ENCODE measurements at places on chromosomes 7 and 10.
A peak's percentile ranks its signal among the peaks of the same experiment; 100 is the strongest.

- no peak for DNase-seq
Measured at GRCh38 chr7:90723866-90724265, 127.7 kb downstream of the CDK14 start.

DNA sequence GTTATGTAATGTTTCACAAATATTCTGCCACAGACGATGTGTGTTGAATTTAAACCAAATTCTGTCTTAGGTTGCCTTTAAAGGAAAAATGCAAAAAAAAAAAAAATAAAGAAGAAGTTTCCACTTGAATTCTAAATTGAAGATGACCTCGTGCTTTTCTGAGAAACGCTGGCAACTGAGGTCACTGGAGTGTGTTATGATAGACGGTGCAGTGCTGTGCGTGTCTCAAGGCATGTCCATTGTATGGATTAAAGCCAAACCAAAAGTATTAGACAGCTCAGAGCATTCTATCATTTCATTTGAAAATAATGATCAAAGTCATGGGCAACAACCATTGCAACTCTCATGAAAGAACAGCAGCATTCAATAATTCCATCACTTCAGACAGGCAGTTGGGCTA lies 483.9 kb downstream of the GRM8 start:
- DNase-seq = no peak

DNA sequence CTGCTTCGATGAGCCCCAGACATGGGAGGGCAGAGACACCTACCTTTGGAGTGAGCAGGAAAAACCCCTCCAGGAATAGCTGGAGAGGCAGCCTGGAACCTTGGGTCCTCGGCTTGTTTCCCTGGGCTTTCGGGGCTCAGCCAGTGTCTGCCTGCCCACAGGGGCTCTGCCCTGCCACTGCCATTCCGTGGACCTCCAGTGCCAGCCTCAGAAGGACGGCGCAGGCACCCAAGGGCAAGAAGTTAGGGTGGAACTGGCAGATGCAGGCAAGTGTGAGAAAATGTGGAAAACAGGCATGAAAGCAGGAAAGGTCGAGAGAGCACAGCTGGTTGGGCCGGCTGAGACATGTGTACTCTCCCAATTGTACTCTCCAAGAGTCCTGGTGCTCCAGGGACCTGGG lies 281.5 kb downstream of the GRID1 start:
- no peak for DNase-seq

GRCh38 chr10:103139803-103140202 lies 53.3 kb downstream of the NT5C2 start:
- no peak for DNase-seq

- no peak for DNase-seq
Measured at GRCh38 chr7:31069860-31070555, 17.9 kb downstream of the ADCYAP1R1 start.

GRCh38 chr7:156496865-156497264 lies 143.7 kb upstream of the RNF32 start:
- DNase-seq = no peak

DNA sequence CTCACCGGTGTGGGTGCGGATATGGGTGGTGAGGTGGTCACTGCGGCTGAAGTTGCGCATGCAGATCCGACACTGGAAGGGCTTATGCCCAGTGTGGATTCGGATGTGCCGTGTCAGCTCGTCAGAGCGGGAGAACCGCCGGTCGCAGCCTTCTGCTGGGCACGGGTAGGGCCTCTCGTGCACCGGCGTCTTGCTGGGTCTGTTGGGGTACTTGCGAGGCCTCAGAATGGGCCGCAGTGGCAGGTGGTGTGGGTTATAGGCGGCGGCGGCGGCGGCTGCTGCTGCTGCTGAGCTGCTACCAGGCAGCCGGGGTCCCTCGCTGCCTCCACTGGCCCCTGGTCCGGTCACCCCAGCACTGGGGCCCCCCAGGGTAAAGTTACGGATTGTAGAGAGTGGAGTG lies 2.7 kb downstream of the EGR2 start:
- no peak for DNase-seq

- no peak for DNase-seq
Measured at GRCh38 chr7:77293046-77293445, 93.4 kb upstream of the FGL2 start.

DNA sequence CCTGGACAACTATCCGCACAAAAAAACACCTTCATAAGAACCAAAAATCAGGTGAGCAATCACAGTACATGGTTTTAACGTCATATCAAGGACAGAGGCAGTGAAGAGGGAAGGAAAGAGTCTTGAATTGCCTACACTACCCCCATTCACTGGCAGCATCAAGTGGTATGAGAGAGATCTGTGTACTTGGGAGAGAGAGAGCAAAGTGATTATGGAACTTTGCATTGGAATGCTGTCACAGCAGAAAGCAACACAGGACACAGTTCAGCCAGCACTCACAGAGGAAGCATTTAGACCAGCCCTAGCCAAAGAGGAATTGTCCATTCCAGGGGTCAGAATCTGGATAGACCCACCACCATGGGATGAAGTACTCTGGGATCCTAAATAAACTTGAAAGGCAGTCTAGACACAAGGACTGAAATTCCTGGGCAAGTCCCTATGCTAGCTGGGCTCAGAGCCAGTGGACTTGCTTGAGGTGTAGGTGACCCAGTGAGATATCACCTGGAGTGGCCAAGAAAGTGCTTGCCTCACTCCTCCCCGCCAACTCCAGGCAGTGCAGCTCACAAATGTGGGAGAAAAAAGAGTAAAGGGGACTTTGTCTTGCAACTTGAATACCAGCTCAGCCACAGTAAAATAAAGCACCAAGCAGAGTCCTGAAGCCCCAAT lies 30.5 kb upstream of the SFTPD start:
- DNase-seq = no peak

DNA sequence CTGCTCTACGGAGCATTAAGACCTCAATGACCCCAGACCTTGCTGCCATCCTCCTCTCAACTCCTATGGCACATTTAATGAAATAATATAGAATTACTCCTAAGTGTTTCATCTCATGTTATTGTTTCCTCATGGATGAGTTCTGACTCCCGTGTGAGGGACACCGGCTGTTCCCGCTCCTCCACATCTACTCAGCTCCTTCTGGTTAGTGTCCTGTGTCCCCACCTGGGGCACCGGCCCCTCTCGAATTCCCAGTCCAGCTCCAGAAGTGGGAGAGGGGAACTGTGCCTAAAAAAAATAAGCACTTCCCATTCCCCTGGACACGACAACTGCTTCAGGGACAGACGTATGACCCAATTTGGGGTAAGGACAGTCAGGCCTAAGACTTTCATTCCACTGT lies 58.3 kb downstream of the PIP4K2A start:
- no peak for DNase-seq

DNA sequence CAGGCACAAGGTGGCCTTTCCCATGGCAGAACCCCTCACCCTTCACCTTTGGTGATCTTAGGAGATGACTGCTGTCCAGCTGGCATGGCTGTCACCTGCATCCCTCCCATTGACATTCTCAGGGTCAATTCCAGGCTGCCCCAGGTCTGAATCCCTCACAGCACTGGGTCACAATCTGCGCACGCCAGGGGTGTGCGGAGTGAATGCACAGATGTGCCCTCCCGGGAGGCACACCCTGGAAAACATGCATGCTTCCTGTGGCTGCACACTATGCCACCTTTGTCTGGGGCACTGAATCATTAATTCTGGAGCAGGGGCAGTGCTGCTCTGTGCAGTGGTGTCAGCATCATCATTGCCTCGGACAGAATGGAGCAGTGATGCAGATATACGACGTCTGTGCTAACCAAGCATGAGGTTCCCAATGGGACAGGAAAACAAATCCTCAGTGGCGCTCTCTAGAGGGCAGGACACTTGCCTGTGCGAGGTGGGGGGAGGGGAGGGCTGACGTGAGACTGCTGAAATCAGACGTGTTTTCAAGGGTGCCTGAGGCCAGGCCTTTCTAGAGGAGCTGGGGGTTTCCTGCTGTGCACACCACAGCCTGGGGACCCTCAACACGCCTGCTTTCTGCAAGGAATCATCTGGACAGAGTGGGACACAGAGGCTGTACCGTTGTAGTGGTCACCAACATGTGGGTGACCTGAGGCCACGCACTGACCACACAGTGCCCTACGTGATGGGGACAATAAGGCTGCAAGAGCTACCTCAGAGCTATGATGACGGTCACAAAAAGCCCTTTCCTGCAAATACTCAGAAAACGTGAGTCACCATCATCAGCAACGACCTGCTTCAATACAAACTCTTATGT lies 77.9 kb downstream of the HIPK2 start:
- DNase-seq = no peak

GRCh38 chr10:48254750-48255512 lies 19.6 kb downstream of the FRMPD2 start:
- no peak for DNase-seq

DNA sequence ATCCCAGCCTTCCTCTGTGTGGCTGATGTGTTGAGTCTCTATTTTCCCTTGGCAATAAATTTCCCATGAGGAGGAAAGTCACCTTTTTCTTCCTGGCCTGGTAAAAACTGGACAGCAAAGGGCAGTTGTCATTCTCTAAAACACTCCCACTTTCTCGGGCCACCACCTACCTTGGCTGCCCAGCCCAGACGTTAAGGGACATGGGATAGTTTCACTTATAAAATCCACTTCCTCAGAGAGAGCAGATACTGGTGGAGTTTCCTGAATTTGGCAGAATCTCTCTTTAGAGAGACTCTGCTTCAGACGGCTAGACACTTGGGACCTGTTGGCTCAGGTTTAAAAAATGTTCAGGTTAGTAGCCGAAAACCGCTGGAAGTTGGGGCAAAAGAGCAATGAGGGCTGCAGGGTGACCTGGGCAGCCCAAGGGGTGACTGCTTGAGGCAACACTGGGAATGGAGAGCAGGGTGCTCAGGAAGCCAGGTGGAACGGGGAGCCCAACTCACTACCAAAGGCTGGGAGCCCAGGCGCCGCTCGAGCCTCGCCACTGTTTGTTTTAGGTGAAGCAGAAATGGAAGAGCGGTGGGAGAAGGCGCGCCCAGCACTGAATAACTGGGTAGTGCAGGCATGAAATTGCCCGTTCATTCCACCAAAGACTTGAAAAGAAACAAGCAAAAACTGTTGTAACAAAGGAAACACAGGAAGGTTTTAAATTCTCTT lies 186.1 kb downstream of the TRIL start:
- DNase-seq = no peak

DNA sequence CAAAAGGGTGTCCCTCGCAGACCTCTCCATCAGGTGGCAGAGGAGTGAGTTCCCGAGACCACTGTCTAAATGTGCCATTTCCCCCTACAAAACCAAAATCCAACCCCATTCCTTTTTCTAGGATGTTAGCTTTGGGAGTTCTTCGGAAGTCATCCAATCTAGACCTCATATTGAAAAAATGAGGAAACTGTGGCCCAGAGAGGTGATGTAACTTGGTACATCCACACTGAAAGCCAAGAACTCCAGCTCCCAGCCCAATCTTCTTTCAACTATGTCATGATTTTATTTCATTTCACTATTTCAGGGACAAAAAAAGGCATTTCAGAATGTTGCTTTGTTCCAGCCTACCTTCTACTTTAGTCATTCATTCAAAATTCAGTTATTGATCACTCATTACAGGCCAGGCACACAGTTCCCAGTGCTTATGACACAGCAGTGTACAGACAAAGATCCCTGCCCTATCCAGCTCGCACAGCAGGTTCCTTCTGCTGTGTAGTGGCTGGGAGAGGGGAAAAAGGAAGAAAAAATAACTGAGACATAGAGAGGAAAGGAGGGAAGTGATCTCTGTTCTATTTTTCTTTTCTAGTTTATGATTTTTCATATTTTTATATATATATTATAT lies 35.8 kb downstream of the SCRN1 start:
- peak; percentile 86 for DNase-seq

DNA sequence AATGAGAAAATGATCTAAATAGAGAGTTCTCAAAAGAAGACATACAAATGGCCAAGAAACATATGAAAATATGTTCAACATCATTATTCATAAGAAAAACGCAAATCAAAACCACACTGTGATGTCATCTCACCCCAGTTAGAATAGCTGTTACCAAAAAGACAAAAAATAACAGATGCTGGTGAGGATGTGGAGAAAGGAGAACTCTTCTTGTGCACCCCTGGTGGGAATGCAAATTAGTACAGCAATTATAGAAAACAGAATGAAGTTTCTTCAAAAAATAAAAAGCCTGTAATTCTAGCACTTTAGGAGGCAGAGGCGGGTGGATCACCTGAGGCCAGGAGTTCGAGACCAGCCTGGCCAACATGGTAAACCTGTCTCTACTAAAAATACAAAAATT lies 199.3 kb downstream of the PARD3 start:
- DNase-seq = no peak

DNA sequence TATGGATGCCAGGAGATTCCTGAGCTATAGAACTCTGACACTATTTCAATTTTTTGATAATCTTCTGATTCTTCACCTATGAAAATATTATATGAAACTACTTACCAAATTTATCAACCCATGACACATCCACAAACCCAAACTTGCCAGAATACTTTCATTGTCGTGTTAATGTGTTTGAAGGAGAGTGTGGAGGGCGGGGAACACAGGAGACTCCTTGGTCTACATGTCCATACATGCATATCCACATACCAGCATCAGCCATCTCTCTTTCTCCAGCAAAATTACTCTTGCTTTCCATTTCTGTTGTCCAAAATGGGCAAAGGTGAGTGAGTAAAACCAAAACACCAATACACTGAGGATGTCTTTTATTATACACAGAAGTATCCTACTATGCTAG lies 23.5 kb upstream of the BPGM start:
- no peak for DNase-seq

- no peak for DNase-seq
Measured at GRCh38 chr10:114631666-114632417, 26.2 kb downstream of the ABLIM1 start.

DNA sequence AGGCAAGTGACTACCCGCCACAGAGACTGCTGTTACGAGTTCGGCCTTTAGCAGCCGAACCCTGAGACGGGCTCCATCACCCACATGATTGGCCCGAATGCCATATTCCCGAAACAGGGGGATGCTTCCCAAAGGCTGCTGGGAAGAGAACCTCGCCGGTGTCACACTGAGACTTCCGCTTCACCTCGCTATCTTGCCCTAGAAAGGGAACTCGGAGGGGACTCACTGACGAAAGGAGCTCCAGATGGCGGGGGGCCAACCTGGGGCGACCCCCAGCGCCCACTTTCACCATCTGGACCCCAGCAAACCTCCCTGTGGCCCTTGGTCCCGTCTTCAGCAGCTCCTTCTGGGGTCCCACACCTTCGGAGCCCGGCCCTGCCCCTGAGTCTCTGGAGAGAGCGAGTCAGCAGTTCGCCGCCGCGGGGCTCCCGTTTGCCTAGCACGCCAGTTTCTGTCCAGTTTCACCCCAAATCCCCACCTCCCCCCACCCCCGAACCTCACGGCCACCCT lies 529 bp downstream of the HPS1 start:
- DNase-seq = peak; percentile 41

Data from fibroblast of the aortic adventitia (primary cell).